ENCODE measurements at places on chromosomes 4 and X.

GRCh38 chr4:15776871-15777648 is 1.1 kb upstream of the CD38 start:
- DNase-seq, result no peak

- no peak for DNase-seq
Observed at GRCh38 chrX:151985955-151986354, 11.5 kb upstream of the GABRE start.

- DNase-seq, result no peak
Observed at GRCh38 chr4:7938609-7939376, 868 bp downstream of the AFAP1 start.

- DNase-seq, result no peak
Observed at GRCh38 chr4:81214881-81215868, at the start of gene PRKG2. PRKG2 (minus strand) TSS chr4:81215222; CDS start chr4:81205047, 10,175 bp downstream.

DNA sequence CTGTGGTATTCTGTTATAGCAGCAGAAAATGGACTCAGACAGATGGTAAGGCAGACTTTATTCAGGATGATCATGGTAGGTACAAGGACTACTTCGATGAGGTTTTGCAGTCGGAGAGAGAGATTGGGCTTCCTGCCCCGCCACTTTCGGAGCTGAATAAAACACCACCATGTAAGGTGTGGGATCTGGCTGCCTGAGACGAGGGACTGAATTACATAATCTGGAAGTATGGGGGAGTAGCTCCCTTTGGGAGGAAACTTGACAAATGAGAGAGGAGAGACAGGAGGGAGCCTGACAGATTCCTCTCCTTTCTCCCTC is 255.5 kb upstream of the GATB start:
- no peak for DNase-seq

DNA sequence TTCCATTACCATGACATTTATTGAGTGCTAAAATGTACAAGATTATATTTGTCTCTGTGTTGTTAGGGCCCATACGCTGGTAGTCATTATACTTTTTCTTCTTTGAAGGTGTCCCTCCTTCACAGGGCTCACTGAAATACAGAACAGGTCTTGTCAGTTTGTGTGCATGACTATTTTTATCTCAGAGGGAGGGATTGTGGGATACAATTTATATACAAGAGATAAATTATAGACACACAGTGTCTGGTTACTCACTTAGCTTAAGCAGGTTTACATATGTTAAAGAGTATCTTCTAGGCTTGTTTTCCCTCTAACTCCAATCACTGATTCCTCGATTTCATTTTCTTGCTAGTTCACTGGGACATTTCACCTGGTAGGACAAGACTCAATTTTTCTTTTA is 143.3 kb upstream of the GUCY1A1 start:
- DNase-seq, result no peak

GRCh38 chrX:122579526-122579925 is 604.6 kb upstream of the GRIA3 start:
- DNase-seq, result no peak

DNA sequence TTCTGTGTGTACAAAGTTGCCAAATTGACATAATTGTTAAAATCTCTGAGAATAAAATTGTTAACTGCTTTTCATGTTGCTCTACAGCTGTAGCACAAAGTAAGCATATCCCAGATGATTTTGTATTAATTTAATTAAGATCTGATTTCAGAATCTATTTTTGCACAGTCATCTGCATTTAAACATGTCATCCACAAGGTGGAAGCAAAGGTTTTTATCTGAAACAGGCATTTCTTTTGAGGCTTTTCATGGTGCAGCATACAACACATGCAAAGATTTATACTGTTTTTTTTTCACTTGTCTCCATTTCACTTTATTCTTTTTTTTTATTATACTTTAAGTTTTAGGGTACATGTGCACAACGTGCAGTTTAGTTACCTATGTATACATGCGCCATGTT is 51.2 kb downstream of the GC start:
- no peak for DNase-seq

DNA sequence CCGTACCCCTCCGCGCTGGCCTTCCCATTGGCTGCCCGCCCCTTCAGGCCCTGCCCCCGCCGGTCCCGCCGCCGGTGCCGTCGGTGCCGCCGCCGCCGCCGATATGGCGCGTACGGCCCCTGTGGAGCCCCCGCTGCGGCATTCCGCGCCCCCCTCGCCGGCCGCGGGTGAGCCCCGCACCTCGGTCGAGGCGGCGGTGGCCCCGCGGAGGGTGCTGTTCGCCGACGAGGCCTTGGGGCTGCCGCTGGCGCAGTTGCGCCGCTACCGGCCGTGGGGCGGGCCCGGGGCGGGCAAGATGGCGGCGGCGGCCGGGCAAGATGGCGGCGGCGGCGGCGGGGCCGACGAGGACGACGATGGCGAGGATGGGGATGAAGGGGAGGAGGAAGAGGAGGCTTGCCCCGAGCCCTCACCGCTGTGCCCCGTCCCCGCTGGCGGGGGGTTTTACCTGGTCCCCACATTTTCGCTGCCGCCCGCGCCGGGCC is at the start of gene PPP1R3F:
Gene PPP1R3F, plus strand, starts transcription at position 27 of the 482 bp plus-strand sequence. Its CDS starts 77 bp downstream, at position 104.
- no peak for DNase-seq

- DNase-seq, result no peak
Observed at GRCh38 chr4:53119680-53120079, 246.2 kb downstream of the SCFD2 start.

DNA sequence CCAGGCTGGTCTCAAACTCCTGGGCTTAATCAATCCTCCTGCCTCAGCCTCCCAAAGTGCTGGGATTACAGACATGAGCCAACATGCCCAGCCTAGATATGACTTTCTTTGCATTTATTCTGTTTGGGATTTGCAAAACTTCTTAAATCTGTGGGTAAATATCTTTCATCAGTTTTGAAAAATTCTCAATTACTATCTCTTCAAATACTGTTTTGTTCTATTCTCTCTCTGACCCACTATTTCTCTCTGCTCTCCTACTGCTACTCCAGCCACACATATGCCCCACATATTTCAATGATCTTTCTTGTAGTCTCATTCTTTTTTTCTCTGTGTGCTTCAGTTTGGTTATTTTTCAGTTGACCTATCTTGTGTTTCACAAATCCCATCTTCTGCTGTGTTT is 205.1 kb downstream of the CHIC2 start:
- DNase-seq, result no peak

DNA sequence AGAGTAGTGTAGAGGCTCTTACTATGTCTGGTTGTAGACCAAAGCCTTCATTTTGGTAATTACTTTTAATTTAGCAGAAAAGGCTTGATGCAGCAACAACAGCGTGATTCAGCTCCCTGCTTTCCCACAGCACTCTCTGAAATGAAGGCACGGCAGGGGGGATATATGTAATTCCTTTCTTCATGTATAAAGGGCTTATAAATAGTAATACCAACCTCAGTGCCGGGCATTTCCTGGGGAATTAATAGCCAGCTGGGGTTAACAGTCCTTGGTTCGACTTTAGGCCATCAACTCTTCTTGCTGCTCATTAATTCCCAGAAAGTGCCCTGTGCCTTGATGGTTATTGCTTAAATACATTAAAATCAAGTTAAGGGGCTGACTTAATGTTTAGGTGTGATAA is 669.0 kb downstream of the ZNF674 start:
- DNase-seq, result no peak

DNA sequence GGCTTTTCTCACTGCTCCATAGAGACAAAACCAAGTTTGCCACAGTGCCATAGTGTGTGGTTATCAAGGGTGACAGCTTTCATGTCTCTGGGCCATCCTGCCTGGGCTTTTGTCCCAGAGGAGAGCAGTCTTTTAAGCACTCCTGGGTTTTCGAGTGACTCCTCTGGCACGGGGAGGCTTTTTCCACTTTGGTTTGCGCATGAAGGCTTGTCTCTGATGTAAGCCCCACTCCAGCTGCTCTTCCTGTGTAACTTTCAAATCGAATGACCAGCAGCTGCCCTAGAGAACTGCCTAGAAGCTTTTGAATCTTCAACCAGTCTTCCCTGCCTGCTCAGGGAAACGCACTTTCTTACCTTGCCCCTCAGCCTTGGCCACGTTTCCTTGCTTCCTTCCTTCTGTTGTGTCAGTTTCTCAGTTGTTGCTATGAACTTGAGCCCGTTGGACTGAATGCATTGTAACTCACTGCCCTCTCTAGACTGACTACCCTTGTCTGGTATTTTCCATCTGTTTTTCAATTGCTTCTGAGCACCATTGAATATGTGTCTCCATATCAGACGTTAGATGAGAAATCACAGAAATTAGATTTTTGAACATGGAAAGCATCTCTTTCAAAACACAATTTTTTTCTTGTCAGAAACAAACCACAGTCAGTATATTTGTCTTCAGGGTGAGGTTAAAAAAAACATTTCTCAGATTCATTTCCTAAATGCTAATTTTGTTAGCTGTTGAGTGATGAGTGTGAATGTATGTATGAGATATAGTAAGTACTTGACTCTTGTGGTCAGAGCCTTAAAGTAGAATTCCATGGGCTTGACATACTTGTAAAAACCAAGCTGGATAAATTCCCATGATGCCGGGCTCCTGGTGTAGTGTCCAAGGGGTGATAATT is 45.3 kb downstream of the SLC9A6 start:
- DNase-seq, result no peak

- no peak for DNase-seq
Observed at GRCh38 chrX:116243039-116243438, 72.5 kb downstream of the AGTR2 start.

- no peak for DNase-seq
Observed at GRCh38 chrX:45140812-45141211, 59.9 kb downstream of the DIPK2B start.

- no peak for DNase-seq
Observed at GRCh38 chrX:112935029-112935428, 94.4 kb upstream of the AMOT start.

GRCh38 chr4:26217961-26218676 is 102.7 kb upstream of the RBPJ start:
- no peak for DNase-seq

DNA sequence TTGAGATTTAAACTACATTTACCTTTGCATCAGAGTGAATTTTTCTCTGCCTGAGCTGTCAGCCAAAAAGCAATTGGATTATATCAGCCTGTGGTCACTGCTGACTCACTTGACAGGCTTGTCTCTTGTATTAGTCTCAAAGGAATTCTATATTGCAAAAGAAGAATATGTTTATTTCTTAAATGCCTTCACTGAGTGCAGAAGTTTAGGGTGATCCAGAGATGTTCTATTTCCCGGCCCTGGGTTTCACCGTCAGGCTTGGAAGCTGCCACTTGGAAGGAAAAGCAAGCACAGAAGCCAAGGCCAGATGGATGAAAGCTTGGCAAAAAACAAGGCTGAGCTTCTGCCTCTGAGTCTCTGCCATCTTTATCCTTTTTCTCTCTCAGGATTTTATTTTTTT is 80.9 kb downstream of the FAM114A1 start:
- DNase-seq, result no peak

- no peak for DNase-seq
Observed at GRCh38 chr4:183852910-183853547, 52.1 kb upstream of the STOX2 start.

DNA sequence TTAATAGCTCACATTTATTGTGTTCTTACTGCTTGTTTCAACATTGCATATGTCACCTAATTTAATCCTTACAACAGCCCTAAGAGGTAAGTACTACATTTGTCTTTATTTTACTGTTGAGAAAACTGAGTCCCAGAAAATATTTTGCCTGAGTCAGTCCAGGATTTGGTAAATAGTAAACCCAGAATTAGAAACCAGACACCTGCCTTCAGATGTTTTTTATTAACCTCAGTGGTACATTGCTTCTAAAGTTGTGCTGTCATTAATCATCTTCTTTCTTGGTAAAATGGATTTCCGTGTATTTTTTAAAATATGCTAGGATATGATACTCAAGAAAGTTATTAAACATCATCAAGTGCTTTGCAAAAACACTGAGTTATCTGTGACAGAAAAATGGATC is 31.4 kb downstream of the USP53 start:
- DNase-seq, result no peak

DNA sequence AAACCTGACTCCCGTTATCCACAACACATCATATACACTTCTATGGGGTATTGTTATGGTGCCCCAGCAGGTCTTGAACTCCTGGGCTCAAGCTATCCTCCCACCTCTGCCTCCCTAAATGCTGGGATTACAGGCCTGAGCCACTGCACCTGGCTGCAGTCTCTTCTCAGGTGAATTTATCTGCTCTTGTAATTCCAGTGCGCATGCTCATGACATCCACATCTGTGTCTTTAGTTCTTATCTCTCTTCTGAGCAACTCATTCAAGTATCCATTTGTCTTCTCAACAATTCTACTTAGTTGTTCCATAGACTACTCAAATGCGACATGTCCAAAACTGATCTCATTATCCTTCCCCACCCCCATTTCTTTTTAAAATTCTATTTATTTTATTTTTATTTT is 20.5 kb upstream of the MID2 start:
- no peak for DNase-seq

GRCh38 chr4:103497692-103498091 is 222.1 kb downstream of the TACR3 start:
- DNase-seq, result no peak

DNA sequence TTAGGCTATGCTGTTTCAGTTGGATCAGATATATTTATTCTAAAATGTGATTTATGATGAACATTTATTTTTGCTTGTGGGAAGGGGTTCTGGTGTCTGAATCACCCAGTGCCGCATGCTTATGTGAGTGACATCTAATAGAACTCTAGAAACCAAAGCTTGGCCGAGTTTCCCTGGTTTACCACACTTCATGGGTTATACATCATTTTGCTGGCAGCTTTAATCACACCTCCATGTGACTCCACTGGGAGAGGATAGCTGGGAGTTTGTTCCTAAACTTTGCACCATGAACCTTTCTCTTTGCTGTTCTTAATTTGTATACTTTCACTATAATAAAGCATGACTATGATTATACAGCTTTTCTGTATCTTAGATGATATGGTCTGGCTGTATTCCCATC is 382.9 kb downstream of the INPP4B start:
- DNase-seq, result no peak

- DNase-seq, result no peak
Observed at GRCh38 chr4:94527556-94528233, 76.0 kb downstream of the PDLIM5 start.

DNA sequence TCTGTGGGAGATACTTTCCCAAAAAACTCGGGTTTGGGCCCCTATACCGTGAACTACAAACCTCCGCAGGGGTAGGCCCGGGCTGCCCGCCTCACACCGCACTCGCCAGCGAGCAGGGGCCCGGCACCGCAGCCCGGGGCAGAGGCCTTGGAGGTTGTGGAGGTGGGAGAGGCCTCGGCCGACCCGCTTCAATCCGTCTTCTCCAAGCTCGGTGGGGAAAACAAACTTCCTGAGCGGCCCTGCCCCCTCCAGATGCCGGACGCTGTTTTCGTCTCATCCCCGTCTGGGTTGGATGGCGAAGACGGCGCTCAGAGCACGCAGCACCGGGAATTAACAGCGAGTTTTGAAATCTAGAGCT is 442 bp upstream of the MCUB start:
- DNase-seq, result no peak
